Cardiac fibroblast (primary cell): ENCODE measurements at places on chromosomes 16 and 17.

DNA sequence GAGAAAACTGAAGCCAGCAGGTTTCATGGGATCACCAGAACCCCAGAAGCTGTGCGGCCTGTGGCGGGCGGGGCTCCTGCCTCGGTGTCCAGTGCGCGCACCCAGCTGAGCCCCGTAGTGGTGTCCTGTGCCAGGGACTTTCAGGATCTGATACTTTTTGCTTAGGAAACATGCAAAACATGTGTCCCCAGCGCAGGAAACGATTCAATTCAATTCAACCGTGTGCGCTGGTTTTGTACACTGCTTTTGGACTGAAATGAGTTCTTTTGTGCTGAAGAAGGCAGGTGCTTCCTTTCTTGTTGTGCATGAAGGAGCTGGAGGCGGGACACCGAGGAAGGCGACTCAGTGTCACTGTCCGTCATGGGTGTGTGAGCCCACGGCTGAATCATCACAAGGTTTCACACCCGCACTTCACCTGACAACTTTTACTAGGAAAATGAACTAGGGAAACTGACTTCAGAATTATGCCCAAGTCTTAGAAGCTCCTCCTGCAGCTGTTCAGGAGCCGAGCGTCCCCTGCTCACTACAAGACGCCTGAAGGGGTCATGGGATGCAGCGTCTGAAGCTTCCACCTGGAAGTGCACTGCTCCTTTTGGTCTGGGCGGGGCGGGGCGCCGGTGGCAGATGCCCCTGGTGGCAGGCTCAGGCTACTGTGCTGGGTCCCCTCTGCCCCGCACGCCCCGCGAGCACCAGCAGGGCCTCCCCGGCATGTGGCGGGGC is 31.4 kb upstream of the ZNF750 start:
- no peak for DNase-seq

GRCh38 chr17:246851-247421 is 65.5 kb upstream of the DOC2B start:
- no peak for DNase-seq

GRCh38 chr16:20937736-20938135 is 37.2 kb downstream of the LYRM1 start:
- no peak for DNase-seq

DNA sequence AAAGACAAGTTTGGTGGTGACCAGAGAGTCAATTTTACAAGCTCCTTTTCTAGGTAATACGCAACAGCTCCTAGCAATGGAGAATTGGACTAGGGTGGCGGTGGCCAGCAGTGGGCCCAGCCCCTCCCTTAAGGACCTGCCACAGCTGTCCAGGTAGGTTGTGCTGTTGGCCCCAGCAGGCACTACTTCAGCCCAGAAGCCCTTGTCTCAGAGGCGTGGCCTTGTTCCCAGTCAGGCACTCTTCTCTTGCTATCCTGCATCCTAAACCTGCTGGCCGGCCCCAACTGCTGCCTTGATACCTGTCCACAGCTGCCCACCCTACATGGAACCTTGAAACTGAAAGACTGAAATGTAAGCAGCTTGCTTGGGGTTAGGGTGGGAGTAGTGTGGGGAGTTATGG is 989 bp upstream of the GALK1 start:
- DNase-seq = no peak

DNA sequence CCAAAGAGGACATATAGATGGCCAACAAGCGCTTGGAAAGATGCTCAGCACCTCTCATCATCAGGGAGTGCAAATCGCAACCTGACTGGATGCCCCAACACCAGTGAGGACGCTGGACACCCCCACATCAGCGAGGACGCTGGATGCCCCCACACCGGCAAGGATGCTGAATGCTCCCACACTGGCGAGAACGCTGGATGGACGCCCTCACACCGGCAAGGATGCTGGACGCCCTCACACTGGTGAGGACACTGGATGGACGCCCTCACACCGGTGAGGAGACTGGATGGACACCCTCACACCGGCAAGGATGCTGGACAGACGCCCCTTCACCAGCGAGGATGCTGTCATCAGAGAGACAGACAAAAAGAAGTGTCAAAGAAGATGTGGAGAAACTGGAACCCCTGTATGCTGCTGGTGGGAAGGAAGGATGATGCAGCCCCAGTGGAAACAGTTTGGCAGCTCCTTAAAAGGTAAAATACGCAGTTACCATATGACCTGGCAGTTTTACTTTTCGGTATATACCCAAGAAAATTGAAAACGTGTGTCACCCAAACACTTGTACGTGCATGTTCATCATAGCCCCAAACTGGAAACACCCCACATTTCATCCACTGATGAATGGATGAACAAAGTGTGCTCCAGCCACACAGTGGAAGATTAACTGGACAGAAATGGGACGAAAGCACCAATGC is 10.1 kb upstream of the JPH3 start:
- no peak for DNase-seq

DNA sequence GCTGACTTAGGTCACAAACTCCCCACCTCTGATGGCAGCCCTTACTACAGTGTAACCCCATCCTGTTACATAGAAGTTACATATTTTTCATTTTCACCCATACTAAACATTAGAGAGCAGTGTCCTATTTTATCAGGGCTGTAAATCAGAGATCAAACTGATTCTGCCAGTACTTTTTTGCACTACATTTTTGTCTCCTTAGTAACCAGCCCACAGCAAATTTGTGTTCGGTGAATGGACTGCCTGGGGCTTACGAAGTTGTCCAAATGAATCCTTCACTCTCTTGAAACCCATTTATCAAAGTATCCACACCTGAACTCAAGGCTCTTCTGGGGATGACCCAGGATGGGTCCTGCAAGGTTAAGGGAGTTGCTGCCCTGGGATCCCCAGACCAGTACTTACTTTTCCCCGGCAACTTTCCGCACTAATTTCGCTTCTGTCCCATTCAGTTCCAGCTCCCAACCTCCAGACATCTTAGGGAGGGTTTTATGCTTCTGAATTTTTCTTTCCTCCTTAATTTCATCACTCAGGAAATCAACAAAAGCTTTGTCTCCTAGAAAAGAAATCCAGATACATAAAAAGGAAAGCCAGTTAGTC is 1.1 kb downstream of the C1QBP start:
- peak; percentile 35 for DNase-seq

GRCh38 chr17:79623786-79624717 is 13.2 kb upstream of the RBFOX3 start:
- no peak for DNase-seq

- DNase-seq = peak; percentile 38
Observed at GRCh38 chr17:9529033-9529700, 46.5 kb downstream of the STX8 start.

DNA sequence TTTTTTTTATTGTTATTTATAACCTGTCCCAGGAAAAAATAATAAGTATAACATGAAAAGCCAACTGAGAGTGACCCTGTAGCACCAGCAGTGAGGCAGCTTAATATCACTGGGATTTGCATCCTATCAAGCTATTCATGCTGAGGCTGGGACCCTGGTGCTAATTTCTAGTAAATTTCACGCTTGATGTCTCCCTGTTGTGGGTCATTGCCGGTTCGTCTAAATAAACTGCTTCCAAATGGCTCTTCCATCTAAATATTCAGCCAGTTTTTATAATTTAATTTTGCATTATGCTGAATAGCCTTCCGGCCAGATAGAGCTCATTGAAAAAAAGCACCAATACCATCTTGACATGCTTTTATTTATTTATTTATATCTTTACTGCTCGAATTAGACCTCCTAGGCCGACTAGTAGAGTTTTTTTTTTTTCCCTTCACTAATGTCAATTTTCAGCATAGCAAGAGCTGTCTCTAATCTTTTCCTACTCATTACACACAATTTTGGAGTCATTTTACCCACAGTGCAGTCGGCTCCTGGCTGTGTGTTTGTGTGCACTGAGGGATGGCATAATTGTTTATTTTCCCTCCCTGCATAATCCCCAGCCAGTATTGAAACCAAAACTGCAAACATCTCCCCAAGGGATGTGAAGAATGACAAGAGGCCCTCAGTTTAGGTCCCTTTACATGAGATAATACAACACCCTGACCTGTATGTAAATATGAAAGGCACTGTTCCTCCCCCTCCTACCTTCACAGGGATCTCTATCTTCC is 168.8 kb downstream of the AATF start:
- no peak for DNase-seq

GRCh38 chr17:29760279-29761039 is 137.7 kb upstream of the CORO6 start:
- DNase-seq = peak; percentile 45

DNA sequence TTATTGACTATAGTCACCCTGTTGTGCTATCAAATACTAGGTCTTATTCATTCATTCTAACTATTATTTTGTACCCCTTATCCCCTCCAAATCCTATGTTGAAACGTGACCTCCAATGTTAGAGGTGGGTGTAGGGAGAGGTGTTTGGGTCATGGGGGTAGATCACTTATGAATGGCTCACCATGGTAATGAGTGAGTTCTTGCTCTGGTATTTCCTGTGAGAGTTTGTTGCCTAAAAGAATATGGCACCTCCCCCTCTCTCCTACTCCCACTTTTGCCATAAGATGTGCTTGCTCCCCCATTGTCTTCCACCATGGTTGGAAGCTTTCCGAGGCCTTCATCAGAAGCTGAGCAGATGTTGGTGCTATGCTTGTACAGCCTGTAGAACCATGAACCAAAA is 59.3 kb upstream of the BRD7 start:
- peak; percentile 8 for DNase-seq

- no peak for DNase-seq
Observed at GRCh38 chr17:21024024-21024423, 18.8 kb downstream of the USP22 start.

DNA sequence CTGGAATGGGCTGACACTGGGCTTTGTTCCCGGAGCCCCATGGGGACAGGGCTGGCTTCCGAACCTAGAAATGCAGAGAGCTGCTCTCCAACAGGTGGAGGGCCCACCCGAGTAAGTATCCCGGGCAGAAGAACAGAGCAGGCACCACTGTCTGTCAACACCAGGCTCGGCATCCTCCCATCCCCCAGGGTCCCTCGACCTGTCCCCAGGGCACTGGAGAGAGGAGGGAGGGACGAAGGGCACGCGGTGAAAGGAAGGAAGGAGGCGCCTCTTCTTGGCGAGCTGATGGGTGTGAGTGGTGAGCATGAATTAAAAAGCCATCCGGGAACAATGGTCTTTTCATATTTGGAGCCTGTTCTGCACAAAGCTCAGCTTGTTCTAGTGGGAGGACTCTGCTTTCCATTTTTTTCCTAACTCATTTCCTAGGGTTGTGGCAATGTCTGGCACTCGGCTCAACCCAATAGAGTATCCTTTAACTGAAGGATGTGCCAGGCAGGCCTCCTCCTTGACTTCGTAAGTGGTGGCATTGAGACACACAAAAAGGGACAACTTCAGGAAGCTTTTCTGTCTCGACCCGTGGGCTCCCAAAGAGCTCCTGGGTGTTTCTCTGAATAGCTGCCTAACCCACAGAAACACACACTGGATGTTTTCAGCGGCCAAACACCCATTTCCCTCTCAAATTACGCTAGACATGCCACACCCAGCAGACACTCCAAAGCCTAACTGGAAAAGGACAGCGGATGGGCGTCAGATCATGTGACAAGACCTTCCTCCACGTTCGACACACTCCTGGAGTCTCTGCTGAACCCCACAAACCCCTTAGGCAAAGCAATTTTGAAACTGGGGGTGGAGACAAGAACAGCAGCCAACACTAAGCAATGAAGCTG is 47.7 kb downstream of the ZFHX3 start:
- peak; percentile 41 for DNase-seq

DNA sequence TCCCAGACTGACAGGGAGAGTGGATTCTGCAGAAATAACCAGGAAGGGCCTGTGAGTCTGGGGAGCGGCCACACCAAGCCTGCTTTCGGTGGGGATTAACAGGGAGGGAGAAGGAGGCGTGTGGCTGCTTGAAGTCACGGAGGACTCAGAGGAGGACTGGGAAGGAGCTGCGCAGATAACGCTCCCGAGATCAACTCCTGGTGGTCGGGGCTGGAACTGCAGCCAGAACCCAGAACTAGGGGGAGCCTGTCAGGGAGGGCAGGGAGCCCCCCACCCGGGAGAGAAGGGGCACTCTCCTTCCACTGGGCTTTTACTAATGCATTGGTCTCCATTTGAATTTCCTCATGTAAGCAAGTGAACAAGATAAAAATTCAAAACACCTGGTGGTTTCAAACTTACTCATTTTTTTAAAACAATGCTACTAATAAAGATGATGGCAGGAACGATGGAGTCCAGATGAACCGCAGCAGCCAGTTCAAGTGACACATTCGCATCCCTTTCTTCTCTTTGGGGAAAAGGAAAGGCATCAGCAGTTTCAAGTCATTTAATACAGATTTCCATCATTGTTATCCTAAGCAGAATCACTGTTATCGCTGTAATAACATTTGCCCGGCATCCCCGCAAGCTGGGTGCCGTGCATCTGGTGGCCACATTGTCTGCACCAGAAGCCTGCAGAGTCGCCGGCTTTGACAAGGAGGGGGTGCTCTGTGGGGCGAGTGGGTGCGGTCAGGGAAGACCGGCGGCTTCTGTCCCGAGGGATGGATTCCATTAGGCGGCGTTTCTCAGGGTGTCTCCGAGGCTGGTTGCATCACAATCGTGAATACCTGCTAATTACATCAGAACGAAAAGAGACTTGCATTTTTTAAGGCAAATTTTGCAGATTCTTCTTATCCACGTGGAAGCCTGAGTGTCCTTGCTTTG is 183.0 kb downstream of the FOXL1 start:
- peak; percentile 71 for DNase-seq

DNA sequence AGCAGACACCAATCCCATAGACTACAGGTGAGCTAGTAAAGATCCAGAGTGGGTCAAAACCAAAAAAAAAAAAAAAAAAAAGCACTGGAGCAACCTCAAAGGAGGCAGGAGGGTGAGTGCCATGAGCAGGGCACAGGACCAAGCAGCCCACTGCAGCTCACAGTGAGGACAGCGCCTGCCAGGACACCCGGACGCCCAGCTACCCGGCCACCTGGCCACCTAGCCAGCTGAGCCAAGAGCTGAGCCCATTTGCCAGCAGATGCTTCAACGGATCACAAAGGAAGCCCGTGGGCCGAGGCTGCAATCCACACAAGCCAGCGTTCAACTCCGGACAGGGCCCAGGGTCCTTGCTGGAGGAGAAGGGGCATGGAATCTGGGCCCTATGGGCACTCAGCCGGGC is 15.1 kb downstream of the AXIN1 start:
- DNase-seq = no peak

- DNase-seq = no peak
Observed at GRCh38 chr17:46922487-46922803, 515 bp upstream of the GOSR2 start.

DNA sequence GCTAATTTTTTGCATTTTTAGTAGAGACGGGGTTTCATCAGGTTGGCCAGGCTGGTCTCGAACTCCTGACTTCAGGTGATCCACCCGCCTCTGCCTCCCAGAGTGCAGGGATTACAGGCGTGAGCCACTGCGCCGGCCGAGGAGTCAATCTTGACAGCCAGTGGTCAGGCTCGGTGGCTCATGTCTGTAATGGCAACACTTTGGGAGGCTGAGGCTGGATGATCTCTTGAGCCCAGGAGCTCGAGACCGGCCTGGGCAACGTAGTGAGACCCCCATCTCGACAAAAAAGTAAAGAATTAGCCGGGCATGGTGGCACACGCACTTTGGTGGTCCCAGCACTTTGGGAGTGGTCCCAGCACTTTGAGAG is 608 bp upstream of the PGS1 start:
- no peak for DNase-seq

- DNase-seq = no peak
Observed at GRCh38 chr17:78428836-78429617, 50.6 kb downstream of the PGS1 start.
